ENCODE measurements at places on chromosomes 13 and 19. TPM values are rescaled to one million over a fixed set of nuclear protein-coding genes. Genes with fewer than 3 reads are reported as not detected.

IGFL2 gene
- not detected for total RNA-seq

ZNF780A gene
- total RNA-seq = 20.0 TPM

TMEM145 gene
- total RNA-seq = 24.7 TPM

GRCh38 chr13:35824395-35824794 lies 306.8 kb downstream of the DCLK1 start:
- H3K27me3 ChIP-seq = peaks cover 2% of the 10 kb centered on the region
- no peak overlapping the region for H3K4me3 ChIP-seq
- peaks cover 5% of the 10 kb centered on the region for H3K4me1 ChIP-seq
- peaks cover 9% of the 10 kb centered on the region for H3K36me3 ChIP-seq
- no peak for DNase-seq

DNA sequence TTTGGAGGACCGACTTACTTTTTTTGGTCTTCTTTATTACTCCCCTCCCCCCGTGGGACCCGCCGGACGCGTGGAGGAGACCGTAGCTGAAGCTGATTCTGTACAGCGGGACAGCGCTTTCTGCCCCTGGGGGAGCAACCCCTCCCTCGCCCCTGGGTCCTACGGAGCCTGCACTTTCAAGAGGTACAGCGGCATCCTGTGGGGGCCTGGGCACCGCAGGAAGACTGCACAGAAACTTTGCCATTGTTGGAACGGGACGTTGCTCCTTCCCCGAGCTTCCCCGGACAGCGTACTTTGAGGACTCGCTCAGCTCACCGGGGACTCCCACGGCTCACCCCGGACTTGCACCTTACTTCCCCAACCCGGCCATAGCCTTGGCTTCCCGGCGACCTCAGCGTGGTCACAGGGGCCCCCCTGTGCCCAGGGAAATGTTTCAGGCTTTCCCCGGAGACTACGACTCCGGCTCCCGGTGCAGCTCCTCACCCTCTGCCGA lies 409 bp downstream of the FOSB start:
- H3K4me3 ChIP-seq = peak overlapping the region; percentile 77
- peaks cover 7% of the 10 kb centered on the region for H3K4me1 ChIP-seq
